ENCODE measurements at places on chromosomes 7 and 10.

DNA sequence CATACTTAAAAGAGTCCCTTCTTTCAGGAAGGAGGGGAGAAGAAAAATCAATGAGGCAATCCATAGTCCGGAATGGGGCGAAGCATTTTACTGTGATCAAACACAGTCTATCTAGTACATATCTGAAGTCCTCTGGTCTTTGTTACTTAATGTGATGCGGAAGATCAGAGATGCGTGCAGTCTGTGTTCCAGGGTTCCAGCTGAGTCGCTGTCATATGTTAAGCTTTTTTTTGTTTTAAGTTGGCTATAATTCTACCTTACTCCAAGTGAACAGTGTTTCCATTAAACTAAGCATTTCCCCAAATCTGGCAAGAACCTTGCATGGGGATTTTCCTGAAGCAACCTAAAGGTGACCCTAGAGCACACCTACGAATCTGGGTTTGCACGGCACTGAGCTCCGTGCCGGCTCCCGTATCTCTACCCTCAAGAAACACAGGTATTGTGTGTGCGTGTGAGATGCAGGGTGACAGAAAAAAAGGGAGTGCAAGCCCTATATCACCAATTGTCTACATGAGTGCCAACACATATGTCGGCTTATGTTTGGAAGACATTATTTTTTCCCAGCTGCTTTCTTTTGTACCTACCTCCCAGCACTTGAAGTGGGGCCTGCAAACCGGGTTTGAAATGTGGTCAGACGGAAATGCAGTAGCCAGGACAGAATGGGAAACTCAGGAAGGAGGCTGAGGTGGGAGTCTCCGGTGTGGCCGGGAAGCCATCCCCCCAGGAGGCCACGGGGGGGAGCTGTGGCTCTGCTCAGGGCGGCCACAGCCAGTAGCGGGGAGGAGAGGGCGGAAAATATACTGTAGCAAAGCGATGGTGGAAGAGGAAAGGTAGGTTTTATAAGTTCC lies 435.8 kb upstream of the MGMT start:
- peak; percentile 58 for DNase-seq

DNA sequence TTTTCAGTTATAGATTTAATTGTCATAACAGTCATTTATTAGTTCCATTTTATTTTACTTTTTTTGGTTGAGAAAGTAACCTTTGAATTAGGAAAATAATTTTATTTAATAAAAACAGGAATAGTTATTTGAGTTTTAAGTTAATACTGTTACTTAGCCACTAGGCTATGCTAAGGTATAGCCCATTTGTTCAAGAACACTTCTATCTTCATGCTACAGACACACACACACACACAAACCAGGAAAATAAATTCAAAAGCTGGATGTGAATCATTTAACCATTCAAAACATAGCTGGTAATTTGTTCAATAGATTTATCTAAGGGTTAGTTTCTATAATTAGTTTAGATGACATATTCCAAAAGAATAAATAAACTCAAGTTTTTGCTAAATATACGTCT lies 148.4 kb downstream of the RNF133 start:
- no peak for DNase-seq

DNA sequence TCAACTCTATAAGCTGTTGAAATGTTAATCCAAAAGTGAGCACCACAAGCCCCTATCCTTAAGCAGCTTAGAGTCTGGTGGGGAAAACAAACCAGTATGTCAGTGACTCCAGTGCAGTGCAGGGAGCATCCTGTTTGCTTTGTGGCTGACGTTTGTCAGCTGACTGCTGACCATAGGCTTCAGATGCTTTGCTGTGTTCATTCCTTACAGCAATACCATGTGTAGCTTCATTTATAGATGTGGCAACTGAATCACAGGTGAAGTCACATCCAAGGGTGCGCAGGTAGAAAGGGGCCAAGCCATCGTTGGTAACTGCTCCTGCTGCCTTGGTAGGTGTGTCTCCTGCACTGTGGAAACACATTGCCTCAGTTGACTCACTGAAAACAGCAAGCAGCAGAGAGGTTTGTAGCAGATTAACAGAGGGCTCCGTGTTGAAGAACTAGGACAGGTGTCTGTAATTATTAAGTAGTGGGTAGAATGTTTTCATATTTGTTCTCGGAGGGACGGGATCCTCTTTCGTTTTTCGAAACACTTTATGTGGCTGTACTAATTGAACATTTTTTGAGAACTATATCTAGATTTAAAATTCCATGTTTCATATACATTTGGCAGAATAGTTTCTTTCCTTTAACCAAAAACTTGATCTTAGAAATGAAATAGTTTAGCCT lies 2.0 kb downstream of the INSIG1 start:
- DNase-seq = no peak

DNA sequence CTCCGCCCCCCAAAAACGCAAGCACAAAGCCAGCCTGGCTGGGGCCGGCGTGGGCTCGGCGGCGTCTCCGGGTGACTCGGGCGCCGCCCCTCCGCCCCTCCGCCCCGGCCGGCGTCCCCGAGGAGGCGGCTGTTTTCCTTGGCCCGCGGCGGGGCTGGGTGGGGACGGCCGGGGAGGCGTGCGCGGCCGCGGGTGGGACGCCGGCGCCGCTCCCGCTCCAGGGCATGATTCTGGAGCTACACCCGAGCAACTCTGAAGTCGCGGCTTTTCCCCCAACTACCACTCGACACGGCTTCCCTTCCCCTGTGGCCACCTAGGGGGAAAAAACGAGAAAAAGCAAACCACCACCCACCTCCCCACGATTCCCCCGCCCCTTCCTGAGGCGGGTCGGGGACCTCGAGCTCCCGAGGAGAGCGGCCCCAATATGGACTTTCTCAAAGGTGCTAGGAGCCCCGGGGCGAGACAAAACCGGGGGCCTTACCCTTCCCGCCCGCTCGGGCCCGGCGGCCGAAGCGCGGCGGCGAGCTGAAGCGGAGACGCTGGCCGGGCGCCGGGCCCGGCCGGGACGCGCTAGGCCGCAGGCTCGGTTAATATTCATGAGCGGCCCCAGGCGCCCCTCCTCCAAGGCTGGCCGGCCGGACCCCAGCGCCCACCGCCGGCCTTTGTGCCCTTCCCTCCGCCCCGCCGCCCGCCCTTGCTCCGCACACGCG lies 856 bp downstream of the ARHGAP21 start:
- DNase-seq = peak; percentile 82
